Activated CD4-positive, alpha-beta T cell treated with anti-CD3 and anti-CD28 coated beads, Interleukin-10, Interleukin-2, amounts not matched to agents 100 ng/mL and 50 ng/mL, durations not matched to agents 16 hours and 8 hours (primary cell): ENCODE measurements at places on chromosomes 13 and 19.

- DNase-seq = no peak
Measured at GRCh38 chr13:111856571-111856970, 210.4 kb upstream of the SOX1 start.

- DNase-seq = no peak
Measured at GRCh38 chr19:2659856-2660432, 42.5 kb downstream of the GNG7 start.

DNA sequence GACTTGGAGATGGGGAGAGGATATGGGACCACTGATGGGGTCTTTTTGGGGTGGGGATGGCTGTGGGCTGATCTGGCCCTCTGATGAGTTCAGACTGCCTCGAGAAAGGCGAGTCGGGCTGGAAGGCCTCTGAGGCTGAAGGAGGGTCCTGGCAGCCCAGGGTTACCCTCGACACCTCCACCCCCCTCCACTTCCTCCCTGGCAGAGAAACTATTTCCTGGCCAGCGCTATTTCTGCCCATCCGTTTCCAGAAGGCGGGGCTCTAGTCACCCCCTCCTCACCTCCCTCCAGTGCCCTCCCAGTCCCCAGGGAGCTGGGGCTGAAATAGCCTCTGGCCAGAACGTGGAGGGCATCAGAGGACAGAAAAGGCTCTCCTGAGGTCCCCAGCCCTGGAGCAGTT lies 9.7 kb downstream of the EXOC3L2 start:
- DNase-seq = no peak

GRCh38 chr13:49418206-49418605 lies 25.7 kb downstream of the CAB39L start:
- no peak for DNase-seq

GRCh38 chr13:58882516-58882915 lies 1251.0 kb downstream of the PCDH17 start:
- DNase-seq = no peak

- DNase-seq = no peak
Measured at GRCh38 chr13:59354665-59355369, 808.9 kb downstream of the DIAPH3 start.
